ENCODE measurements at places on chromosomes 1 and 21.

DNA sequence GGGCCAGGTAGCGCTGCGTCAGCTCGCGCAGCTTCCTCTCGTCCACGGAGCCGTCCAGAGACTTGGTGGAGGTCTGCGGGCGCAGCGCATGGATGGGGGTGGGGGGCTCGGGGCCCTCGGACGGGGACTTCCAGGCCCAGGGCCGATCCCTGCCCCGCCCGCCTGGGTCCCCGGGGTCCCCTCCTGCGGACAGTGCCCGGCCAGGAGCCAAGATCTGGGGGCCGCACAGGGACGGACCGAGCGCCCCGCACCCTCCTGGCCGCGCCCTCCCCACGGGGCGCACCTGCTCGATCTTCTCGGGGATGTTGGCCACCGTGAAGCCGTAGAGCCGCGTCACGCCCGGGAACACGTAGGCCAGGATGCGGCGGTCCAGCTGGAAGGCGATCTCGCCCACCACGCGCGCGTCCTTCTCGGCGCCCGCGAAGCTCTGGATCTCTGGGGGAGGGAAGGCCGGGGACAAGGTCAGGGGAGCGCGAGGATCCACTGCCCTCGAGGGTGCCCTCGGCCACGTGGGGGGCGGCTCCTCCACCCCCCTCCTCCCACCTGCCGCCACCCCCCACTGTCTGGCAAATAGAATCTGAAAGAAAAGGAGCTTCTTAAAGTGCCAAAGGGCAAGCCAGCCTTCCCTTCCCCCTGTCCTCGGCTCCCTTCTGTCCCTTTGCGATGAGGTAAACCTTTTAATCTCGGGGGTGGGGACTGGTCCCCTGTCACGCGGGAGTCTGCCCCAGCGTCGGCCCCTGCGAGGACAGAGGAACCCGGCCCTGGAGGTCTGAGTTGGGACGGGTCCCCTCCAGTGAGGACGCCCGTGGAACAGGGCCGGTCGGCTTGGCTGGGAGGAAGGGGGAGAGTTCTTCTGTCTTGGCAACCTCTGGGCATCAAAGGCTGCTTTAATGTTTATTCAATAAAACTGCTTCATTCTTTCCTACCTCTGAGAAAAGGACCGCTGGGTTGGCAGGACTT lies 6.5 kb upstream of the FTCD start:
- DNase-seq: no peak

DNA sequence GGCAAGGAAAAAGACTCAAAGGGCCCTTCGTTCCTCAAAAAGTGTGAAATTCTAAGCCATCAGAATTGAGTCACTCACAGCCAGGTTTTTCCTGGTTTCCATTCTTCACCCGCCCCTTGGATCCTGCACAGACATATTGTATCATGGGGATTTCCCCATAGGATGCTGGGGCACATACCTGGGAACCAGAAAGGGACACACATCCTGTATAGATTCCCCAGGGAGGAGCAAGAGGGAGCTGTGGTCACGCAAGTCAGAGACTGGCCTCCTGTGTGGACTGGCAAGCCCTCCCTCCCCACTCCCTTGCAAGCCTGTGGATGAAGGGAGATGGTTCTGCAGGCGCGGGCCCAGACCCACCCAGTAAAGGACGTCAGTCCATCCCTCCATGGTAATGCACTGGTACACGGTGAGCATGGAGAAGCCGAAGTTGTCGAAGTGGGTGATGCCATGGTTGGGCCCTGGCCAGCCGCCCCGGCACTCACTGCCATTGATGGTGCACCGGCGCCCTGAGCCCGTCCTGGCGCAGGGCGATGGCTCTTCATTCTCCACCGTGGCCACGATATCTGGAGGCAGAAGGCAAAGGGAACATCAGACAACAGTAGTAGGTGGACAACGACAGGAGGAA lies 23.2 kb downstream of the CACNA1S start:
- DNase-seq: no peak

DNA sequence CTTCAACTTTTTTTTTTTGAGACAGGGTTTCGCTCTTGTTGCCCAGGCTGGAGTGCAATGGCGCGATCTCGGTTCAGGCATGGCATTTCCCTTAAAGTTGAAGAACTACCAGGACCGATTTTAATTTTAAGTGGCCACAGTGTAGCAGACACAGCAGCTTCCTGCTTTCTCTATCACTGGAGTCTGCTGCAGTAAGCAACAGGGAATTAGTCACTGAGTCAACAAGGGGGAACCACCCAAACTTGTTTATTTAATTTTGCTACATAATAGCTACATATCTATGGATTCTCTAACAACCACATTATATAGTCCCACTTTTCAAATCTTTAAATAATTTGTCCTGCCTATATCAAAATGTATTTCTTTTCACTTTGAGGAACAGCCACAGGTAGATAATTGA lies 12.5 kb upstream of the TNNI3K start:
- DNase-seq: no peak

- peak; percentile 14 for DNase-seq
These were observed 21.6 kb downstream of the MAPKAPK2 start for GRCh38 chr1:206706298-206706791.

- no peak for DNase-seq
These were observed 672.3 kb upstream of the CXADR start for GRCh38 chr21:16840538-16840937.

- DNase-seq: no peak
These were observed 128.4 kb downstream of the RGS21 start for GRCh38 chr1:192445241-192445640.

- no peak for DNase-seq
These were observed 50.6 kb downstream of the OBSCN start for GRCh38 chr1:228258486-228258885.

DNA sequence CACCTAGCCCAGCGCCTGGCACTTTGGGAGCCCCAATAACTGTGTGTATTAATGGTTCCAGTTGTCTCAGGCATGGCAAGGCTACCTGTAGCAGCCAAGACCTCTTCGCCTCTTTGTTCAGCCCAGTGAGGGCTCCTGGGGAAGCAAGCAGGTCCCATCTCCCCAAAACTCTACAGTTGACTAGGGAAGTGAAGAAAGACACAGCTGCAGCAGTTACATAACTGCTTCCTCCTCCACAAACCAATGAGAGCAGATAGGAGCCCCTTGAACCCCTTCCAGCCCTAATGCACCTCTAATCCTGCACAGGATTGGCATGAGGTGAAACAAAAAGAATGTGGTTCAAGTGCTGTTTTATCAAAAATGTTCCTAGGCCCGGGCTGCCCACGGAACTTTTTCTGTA lies 100.5 kb downstream of the SYF2 start:
- DNase-seq: no peak

DNA sequence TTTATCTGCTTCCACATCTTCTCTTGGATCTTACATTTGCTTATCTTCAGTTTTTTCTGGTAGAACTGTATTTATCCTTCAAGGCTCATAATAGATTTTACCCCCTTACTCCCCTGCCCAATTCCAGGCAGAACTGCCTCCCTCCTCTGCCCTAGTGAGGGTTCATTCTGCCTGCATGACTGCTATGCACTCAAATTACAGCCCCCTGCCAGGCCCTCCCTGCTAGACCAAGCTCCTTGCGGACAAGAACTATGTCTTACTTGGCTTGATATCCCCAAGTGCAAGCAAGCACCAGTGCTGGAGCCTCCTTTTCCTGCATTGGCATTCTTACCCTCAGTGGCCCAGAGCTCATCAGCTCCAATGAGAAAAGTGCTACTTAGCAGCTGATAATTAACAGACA lies 18.1 kb downstream of the MAPKAPK2 start:
- no peak for DNase-seq

DNA sequence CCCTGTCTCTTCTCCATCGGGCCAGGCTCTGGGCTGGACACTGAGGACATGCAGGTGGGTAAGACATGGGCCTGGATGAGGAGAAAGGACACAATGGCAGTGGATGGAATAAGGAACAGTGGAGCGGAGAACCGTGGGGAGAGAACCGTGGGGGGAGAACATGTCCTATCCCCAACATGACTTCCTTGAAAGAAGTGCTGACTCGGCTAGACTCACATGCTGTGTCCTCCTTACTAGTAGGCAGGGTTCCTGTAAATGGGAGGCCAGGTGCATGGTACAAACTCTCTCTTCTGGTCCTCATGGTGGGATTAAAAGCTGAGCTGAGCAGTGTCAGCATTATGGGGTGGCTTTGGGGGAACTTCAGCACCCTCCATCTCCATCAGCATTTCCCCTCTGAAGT lies 137.4 kb upstream of the CSF3R start:
- DNase-seq: no peak

DNA sequence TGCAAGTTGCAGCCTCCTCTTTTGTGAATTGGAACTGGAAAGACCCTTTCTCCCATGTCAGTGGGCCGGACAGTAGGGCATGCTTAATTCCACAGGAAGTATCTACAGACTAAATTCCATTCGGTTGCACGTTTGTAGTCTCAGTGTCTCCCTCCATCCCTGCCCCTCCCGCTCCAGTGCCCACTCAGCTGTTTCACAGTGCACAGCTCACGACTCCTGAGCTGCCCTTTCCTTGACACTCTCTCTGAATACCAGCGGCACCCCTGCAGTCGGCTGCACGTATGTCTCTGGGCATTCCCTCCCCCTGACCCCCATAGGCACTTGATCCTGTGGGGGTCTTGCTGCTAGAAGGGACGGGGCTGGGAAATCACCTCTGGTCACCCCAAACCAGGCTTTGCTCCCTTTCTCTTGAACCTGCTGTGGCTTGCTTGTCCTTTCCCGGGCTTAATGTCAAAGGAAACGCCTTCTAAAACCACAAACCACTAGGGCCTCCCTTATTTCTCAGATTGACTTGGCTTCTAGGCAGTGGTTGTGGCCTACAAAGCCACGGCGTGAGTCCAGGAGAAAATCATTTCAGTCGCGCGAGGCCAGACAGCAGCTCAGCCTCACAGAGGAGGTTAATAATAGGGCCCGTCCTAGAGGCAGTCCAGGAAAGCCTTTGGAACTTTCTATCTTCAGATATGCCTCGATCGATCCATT lies 365.3 kb upstream of the PROX1 start:
- no peak for DNase-seq

DNA sequence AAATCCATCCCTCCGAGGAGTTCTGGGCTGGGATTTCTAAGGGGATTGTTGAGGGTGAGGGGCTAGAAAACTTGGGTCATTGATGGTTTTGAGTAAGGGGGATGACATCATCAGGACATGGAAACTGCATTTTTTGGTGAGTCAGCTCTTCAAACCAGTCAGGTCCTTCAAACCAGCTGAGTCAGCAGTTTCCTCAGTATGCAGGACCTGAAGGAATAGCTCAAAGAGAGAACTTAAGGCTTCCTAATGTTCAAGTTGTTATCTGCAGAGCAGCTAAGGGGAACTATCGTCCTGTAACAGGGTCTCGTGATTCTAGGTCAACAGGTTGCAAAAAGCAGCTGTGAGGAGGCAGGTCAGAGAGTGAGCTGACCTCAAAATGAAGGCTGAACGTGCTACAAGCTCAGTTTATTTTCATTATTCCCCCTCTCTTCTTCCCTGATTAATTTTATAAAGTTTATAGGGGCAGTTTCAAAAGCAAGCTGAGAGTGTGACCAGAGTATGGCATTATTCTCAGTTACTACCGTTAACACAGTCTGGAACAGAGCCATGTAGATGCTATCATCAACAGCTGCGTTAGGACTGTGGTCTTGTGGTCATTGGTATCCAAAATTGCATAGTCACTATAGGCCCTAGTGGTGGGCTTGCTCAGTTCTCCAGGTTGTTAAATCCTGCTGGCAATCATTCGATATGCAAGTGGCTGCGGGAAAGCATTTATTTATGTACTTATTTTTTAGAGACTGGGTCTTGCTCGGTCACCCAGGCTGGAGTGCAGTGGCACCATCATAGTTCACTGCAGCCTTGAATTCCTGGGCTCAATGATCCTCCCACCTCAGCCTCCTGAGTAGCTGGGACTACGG lies 10.7 kb upstream of the SDC3 start:
- DNase-seq: no peak

- DNase-seq: no peak
These were observed 7.1 kb downstream of the ACOT7 start for GRCh38 chr1:6386371-6386949.

GRCh38 chr21:43767984-43768867 lies 7.9 kb downstream of the CSTB start:
- DNase-seq: no peak

Measured in stimulated activated CD4-positive, alpha-beta T cell treated with anti-CD3 and anti-CD28 coated beads, Interleukin-15, amount 100 ng/mL, for 1 hour (primary cell).